CD4-positive, alpha-beta T cell treated with Interferon alpha-2 for 1 hour (primary cell): ENCODE measurements at places on chromosomes 16 and 17.

GRCh38 chr17:70215656-70216055, 46.3 kb downstream of the KCNJ2 start:
- DNase-seq = no peak

DNA sequence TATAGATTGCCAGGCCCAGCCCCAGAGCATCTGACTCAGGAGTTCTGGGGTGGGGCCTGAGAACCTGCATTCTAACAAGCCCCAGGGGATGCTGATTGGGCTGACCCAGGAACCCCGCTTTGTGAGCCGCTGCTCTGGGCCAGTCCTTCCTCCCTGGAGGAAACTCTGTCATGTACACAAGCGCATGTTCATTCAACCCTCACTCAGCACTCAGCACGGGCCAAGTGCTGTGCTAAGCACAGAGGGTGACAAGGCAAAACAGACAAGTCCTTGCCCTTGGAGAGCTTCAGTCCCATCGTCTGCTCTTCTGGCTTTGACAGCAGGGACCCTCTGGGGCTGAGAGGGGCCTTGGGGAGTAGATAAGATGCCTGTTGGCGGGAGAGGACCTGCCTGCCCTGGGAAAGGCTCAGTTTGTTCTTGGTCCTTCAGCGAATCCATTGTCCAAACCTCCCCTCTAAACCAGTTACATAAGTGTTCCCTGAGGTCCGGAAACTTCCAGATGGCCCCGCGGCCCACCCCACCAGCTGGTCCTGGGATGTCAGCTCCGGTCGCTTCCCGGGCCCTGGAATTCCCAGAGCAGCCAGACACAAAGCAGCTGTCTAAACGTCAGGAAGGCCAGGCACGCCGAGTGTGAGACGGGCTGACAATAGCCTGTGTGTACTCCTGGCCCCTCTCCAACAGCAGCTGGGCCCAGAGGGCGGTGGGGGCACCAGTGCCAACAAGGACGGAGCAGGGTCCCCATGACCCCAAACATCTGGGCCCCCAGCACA, 88.8 kb downstream of the ZDHHC7 start:
- no peak for DNase-seq

GRCh38 chr16:89449726-89450335, 40.5 kb downstream of the ANKRD11 start:
- DNase-seq = no peak

DNA sequence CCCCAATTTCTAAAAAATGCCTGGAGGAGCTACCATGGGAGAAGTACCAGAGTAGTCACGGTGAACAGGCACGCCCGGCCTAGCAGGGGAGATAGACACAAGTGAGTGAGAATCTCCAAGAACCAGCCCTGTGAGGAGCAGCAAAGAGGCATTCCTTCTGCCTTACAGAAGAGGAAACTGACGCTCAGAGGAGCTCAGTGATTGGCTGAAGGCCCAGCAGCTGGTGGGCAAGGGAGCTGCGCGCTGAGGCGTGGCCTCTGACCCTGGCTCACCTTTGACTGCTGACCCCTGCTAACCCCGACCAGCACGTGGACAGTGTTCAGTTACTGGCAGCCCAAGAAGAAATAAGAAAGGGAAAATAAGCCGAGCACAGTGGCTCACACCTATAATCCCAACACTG, 1.8 kb downstream of the C16orf96 start:
- DNase-seq = no peak

DNA sequence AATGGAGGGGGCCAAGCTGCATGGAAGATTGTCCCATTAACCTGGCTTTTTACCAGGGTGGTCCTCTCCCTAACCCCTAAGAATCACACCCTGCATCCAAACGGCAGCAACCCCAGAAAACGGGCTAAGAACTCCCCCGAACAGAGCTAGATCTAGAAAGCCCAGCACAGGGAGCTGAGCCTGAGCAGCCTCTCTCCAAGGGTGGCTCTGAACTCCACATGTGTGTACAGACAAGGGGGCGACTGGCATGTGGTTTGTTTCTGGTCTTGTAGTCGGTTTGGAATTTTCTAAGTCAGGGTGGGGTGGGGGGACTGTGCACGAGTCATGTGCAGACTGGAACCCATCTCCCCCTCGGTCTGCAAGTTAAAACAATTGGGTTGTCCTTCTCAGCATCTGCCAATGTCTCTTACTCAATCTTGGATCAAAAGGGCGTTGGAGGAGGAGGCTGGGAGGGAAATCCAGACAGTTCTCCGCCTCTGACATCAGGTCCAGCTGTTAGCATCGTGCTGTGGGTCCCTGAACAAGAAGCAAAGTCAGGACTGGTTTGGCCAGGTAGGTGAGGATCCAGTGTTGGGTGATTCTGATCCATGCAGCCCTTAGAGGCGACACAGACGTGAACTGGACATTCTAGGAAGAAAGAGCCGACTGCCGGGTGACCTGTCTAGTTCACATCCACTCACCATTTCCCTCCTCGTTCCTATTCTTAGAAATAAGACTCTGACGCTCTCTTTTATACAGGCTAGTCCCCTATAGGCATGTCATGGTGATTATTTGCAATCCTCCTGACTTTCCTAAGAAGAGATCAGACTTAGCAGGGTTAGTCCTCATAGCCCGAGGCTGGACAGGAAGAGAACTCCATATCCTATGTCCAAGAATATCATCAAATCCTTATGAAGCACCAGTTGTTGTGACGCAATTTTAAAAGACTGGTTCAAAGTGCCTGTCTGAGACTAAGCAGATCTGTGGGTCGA, 381.8 kb downstream of the SOX9 start:
- DNase-seq = no peak
